ENCODE measurements at places on chromosomes 3 and 15.

GRCh38 chr15:84570164-84570735 is 30.6 kb upstream of the ZSCAN2 start:
- DNase-seq, result peak; percentile 30

DNA sequence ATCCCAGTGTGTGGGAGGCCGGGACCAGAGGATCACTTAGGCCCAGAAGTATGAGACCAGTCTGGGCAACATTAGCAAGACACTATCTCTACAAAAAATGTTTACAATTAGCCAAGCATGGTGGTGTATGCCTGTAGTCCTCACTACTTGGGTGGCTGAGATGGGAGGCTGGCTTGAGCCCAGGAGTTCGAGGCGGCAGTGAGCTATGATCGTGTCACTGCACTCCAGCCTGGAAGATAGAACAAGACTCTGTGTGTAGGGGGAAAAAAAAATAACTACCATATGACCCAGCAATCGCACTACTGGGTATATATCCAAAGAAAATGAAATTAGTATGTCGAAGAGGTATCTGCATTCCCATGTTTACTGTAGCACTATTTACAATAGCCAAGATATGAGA is 22.6 kb downstream of the RYK start:
- DNase-seq, result no peak

- peak; percentile 19 for DNase-seq
Observed at GRCh38 chr3:70531063-70531657, 218.7 kb upstream of the MDFIC2 start.

DNA sequence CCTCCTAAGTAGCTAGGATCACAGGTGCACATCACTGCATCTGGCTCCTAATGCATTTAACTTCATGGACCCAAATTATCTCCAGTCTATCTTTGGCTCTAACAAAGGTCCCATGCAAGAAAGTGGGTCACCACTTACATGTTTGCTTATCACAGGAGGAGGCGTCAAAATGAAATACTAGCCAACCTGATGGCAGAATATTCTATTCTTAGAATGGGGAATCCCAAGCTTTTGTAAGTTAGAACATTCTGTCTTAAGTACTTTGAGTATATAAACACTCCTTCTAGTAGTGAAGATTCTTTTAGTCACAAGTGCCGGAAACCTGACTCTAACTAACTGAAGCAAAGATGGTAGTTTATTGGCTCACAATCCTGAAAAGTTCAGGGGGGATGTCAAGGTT is 72.0 kb upstream of the ADAMTS9 start:
- no peak for DNase-seq

DNA sequence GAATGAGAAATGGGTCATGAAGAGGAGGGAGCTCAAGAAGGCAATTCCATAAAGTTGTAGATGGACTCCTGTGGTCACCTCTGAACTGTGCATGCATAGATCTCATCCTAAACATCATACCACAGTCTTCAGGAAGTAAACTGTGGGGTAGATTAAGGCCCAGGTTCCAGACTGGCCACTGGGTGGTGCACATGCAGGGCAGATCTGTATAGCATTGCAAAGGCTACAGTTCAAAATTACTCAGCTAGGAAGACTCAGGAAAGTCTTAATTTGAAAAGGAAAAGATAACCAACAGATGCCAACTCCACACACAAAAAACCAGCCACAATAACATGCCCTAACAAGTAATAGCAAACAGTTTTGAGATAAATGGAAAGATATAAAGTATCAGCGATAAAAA is 20.3 kb downstream of the KY start:
- DNase-seq, result no peak

GRCh38 chr3:140198242-140198641 is 263.3 kb downstream of the CLSTN2 start:
- DNase-seq, result no peak

GRCh38 chr15:44029940-44030568 is 165.0 kb downstream of the FRMD5 start:
- DNase-seq, result no peak

- DNase-seq, result no peak
Observed at GRCh38 chr3:103127737-103128136, 692.9 kb downstream of the ZPLD1 start.

DNA sequence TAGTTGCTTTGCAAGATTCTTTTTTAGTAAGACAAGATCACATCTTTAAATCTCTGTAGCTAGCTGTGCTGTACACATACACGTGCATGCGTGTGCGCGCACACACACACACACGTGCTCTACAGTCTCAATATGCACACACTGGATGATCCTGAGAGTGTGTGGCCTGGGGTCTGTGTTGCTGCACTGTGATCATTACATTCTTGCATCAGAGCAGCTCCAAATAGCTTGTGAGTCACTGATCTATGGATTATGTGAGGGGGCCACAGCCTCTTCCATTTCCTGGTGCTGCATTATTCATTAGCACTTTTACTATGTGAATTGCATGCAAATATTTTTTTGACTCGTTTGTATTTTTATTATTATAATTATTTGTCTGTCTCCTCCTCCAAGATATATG is 34.6 kb downstream of the MCTP2 start:
- DNase-seq, result peak; percentile 7

GRCh38 chr3:29384640-29385039 is 103.8 kb downstream of the RBMS3 start:
- peak; percentile 70 for DNase-seq

DNA sequence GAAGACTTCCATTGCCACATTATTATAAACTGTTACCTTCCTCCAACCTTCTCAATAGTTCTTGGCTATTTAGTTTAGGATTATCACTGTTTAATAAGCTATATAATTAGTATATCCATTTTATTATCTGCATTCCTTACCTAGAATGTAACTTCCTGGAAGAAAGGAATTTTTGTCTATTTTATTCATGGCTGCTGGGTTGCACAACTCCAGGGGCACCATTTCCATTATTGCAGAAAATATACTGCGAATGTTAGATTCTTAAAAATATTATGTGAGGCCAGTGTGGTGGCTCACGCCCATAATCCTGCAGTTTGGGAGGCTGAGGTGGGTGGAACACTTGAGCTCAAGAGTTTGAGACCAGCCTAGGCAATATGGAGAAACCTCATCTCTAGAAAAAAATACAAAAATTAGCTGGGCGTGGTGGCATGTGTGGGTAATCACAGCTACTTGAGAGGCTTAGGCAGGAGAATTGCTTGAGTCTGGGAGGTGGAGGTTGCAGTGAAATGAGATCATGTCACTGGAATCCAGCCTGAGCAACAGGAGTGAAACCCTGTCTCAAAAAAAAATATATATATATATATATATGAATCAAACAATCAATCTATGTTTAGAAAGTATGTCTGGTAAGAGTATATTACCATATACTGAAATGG is 19.9 kb downstream of the CLDN1 start:
- no peak for DNase-seq

DNA sequence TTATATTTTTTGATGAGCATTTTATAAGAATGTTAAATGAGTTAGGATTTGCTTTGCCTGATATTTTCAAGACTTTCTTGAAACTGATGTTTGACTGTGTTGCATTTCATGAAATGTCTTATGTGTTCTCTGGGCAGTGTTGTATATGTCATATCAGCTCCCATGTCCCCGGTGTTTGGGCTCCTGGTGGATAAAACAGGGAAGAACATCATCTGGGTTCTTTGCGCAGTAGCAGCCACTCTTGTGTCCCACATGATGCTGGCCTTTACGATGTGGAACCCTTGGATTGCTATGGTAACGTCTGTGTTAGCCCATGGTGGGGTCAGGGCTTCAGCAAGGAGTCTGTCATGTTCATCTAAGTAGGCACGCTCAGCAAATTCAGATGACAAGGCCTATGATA is 20.0 kb downstream of the MFSD1 start:
- DNase-seq, result peak; percentile 14

- DNase-seq, result peak; percentile 63
Observed at GRCh38 chr3:183360971-183361624, 67.3 kb downstream of the MCF2L2 start.

- no peak for DNase-seq
Observed at GRCh38 chr3:100029052-100029451, 85.2 kb downstream of the FILIP1L start.

DNA sequence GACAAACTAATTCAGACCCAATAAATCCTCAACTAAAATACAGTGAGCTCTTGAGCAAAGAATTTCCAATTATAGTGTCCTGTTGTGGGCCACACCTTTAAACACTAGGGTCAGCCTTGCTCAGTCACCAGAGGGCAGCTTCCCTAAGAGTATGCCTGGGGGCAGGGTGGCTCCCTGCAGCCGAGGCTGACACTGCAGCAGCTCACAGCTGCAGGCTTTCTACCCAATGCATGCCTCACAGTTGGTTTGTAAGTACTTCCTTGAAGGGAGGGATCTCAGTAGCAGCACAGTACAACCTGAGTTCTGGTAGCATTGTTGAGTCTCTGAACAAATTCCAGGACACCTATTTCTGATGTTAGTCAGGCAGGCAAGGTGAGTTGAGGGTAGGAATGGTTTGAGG is 335.6 kb downstream of the TUSC7 start:
- DNase-seq, result peak; percentile 83

DNA sequence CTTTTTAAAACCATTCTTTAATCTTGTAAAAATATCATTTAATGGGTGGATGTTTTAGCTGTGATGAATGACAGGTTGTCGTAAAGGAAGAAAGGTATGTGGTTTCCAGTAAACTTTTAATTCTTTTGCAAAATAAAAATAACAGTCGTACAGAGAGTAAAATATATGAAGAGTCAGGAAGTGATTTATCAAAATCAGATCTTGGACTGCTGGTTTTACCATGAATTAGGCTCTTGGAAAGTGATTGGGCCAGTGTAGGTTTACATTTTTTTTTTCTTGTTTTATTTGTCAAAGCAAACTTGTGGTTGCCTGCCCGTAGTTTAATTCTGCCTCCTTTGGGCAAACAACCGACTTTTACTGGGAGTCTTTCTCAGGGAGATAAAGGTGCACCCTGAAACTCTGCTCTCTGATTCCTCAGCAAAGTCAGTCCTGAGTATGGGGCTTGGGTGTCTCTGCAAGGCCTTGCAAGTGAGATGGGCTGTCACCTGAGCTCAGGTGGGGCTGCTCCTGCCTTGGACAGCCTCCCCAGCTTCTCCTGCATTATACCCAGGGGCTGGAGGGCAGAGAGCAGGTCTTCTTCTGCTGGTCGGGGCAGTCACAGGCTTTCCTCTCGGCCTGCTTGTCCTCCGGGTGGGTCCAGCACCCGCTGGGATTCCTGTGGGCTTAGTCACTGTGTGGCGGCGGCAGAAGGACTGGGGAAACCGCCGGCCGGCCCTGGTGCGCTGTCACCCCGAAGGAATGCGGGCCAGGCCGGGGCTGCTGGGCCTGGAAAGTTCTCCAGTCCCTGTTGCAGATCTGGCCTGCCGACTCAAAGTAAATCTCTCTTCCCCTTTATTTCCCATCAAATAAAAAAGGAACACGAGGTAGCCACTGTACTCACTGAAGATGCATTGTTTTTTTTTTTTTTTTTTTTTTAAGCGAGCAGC is 79.0 kb downstream of the IGF1R start:
- peak; percentile 98 for DNase-seq

DNA sequence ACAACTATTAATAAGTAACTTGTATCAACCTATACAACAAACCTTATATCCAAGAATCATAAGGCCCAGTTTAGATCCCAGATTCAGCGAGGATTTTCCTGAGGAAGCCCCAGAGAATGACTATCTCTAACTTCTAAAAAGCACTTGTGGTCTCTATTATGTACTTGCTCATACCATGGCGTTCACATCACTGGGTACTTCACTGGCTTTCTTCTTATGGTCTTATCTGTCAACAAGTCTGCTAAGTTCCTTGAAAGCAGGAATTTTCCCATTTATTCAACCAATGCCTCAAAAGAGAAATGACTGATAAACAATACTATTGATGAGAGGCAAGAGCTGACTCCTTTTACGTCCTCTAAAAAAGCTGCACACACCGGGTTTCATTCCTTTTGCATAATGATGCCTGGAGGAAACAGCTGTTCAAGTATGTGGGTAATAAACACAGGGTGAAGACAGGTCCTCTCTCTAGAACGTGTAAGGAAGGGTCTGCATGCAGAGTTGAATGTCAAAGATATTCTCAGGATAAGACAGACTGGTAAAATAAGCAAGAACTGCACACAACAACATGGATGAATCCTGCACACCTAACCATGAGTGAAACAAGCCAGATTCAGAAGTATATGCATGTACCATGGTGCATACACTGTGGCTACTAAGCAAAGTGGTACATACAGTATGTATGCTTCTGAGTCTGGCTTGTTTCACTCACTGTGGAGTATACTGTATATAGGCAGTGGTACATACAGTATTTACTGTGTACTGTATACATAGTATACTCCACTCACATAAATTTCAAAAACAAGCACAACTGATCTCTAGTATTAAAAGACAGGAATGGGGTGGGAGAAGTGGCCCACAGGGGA is 408.7 kb downstream of the SHQ1 start:
- DNase-seq, result no peak

DNA sequence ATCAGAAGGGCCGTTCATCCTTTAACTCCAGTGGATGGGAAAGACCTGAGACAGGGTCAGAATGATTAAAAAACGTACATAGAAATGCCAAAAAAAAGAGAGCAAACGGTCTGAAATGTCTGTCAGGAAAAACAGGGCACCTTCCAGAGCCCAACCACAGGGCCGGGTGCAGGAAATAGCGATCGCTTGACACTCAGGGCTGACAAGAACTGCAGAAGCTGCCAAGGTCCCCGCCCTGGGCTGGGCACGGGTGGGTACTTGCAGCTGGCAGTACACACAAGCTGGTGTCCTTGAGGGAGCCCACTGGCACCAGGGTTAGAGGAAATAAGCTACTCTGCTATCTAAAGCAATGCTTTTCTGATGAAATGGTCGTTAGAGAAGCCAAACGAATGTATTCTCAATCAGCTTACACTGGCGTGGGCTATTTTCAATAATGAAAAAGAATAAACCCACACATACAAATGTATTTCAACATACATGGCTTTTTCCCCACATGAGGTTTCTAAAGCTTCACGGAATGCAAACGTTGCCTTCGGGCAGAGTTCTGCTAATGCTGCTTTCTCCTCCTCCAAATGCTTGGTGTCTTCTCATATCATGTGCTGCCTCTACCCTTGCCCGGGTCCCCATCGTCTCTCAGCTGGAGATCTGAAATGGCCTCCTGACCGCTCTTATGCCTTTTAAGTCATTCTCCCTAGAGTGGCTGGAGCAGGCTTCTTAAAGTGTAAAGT is 15.6 kb downstream of the FRMD4B start:
- DNase-seq, result no peak

DNA sequence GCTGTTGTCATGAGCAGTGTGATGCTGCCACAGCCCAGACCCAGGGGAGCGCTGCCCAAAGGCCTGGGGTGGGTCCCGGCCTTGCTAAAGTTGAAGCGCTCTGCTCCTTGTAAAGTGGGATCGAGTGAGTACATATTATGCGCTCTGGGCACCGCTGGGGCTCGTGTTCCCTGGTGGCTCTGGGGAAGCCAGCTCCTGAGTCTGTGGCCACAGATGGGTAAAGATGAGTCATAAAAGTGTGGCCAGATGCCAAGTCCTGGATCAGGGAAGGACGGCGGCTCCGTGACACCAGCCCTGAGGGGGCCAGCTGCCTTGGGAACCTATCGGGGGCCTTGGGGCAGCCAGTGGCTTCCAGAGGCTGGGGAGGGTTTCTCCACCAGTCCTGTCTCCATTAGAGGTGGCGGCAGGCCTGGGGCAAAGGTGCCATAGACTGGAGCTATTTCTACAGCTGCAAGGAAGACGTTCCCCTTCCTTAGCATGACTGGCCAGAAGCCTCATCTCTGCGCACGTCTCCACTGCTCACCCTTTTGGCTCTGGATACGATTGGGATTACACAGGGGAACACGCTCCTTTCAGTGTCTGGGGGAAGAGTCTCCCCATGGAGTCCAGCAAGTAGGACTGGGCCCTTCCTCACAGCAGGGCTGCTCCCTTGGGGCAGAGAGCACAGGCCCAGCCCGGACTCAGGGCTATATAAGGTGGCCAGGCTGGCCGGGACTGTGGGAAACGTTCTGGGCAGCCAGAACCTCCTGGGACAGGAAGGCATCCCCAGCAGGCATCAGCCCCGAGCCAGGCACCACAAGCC is 1.2 kb upstream of the ITIH4 start:
- DNase-seq, result no peak
